Iris pigment epithelial cell (primary cell): ENCODE measurements at places on chromosomes 6 and 20.
A peak's percentile ranks its signal among the peaks of the same experiment; 100 is the strongest.

GRCh38 chr6:9420316-9421015 lies 985.1 kb upstream of the SLC35B3 start:
- DNase-seq = no peak

DNA sequence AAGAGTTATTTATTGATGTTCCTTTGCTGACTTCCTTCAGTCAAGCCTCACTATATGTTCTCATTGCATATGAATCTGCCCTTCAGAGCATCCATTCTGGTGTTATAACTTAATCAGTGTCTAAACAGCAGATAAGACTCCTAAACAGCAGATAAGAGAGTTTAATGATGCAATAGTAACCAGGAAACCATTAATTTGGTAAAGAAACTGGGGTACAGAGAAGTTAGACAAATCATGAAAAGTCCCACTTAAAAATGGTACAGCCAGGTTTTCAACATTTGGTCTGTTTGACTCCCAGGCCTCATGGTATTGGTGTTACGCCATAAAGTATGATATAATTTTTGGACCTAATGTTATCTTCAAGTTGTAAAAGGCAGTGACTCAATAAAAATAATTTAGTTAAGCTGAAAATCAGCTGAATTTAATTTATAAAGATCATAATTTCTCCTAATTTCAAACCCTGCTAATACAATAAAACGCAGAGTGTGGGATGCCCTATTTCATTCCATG lies 127.4 kb upstream of the DST start:
- DNase-seq = no peak

- no peak for DNase-seq
These were observed 13.6 kb downstream of the COL9A1 start for GRCh38 chr6:70289299-70289698.

- no peak for DNase-seq
These were observed 31.8 kb upstream of the DLGAP4 start for GRCh38 chr20:36274181-36274841.

- DNase-seq = no peak
These were observed 45.5 kb downstream of the PCNA start for GRCh38 chr20:5074232-5074674.

- no peak for DNase-seq
These were observed 32.6 kb downstream of the HDGFL1 start for GRCh38 chr6:22601984-22602383.

DNA sequence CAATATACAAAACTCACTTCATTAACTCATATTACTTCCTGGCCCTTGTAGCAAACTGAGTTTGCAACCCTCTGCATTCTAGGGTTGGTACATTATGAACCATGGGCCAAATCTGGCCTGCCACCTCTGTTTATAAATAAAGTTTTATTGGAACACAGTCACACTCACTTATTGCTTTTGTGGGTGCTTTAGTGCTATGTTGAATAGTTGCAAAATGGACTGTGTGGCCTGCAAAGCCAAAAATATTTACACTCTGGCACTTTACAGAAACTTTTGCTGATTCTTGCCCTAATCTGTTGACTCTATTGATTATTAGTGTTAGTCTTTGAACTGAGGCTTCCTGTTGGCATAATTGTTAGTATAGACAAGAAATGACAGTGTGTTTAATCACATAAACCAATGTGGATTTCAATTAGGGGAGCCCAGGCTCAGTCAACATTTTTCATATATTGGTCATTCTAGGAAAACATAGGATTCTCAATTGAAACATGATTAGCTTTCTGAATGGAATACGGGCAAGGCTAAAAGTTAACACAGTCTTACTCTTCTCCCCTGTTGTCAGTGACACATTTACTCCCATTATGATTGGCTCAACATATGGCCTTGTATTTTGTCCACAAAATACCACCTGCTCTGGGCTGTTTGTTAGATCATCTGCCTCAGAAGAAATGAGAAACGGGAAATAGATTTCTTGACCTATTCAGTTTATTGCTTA lies 241.9 kb upstream of the ZFP64 start:
- no peak for DNase-seq

- DNase-seq = peak; percentile 51
These were observed 27.6 kb downstream of the SYNJ2 start for GRCh38 chr6:158009114-158009891.

DNA sequence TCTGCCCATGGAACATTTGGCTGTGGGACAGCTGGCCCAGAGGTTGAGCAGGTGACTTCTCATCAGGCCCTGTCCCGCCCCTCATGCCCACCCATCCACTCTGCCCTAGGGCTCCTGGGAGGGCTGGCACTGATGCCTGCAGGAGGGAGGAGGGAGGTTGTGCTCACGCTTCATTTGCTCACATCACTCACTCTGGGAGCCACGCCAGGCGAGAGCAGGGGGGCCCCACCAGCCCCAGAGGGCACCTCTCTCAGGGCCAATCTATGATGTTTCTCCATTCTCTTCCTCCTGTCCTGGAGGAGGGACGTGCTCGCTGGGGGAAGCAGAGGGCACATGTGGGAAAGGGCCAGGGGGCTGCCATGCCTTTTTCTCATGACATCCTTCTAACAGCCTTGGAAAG lies 10.9 kb upstream of the GLP1R start:
- no peak for DNase-seq

GRCh38 chr6:149614337-149614736 lies 34.2 kb downstream of the KATNA1 start:
- peak; percentile 64 for DNase-seq

DNA sequence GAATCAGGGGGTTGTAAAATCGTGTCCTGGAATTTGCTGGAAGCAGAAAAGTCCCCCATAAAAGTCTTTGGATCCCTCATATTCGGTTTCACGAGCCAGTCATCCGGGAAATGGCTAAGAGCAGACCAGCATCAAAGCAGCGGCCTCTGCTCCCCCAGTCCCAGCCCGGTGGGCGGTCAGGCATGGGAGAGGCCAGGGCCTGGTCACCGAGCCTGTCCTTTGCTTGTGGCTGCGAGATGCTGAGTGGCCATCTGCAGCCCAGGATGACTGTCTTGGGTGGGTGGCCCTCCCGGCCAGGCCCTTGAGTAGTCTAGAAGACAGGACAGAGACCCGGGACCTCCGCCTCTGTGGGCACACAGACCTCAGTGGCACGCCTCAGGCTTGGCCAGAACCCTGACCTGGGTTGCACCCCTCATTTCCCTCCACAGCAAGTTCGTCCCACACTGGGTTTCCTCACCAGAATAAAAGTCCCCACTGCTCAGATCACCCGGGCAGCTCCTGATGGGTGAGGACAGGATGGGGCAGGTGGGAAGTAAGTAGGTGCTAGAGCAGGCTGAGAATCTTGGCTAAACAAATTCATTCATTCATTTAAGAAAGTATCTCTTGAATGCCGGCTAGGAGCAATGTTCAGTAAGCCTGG lies 172.1 kb downstream of the BMP7 start:
- no peak for DNase-seq

- DNase-seq = no peak
These were observed 178.3 kb downstream of the SYNDIG1 start for GRCh38 chr20:24647713-24648112.

GRCh38 chr6:44315516-44315915 lies 2.4 kb upstream of the AARS2 start:
- no peak for DNase-seq

DNA sequence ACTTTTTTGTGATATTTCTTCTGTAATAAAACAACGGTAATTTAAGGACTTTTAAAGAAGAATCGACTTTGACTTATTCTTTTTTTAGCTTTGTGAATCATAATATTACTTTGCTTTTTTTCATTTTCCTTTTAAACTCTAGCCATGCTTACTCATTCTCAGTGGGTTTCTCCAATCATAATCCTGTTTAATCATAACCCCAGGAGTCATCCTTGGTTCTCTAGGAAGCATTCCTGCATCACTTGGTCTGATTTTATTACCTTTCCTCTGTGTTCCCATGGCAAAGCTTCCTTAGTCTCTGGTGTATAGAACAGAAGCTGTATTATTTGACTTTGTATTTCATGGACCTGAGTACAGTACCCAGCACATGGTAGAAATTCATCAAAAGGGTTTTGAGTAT lies 223.5 kb downstream of the CDKAL1 start:
- DNase-seq = peak; percentile 52
